Ovary (tissue), 10 donors: ENCODE measurements at places on chromosomes 11 and 22.

GRCh38 chr11:119605137-119605665 is 123.8 kb downstream of the NECTIN1 start:
- DNase-seq = no peak

GRCh38 chr11:126951465-126951864 is 49.1 kb downstream of the KIRREL3 start:
- no peak for DNase-seq

- no peak for DNase-seq
These were observed 22.6 kb downstream of the EXPH5 start for GRCh38 chr11:108571001-108571400.

GRCh38 chr11:40867991-40868632 is 591.3 kb downstream of the LRRC4C start:
- DNase-seq = no peak

GRCh38 chr11:8110396-8110795 is 29.4 kb downstream of the TUB start:
- DNase-seq = no peak

GRCh38 chr11:111091321-111091938 is 154.1 kb upstream of the POU2AF2 start:
- DNase-seq = no peak

GRCh38 chr11:64173616-64174355 is 7.9 kb upstream of the MACROD1 start:
- no peak for DNase-seq

GRCh38 chr11:124080327-124081001 is 34.8 kb upstream of the VWA5A start:
- DNase-seq = no peak

GRCh38 chr22:17647991-17648390 is 9.4 kb downstream of the BCL2L13 start:
- no peak for DNase-seq

GRCh38 chr11:118206391-118207031 is 18.3 kb downstream of the JAML start:
- DNase-seq = no peak

- DNase-seq = peak; percentile 7
These were observed 104.6 kb upstream of the FGF3 start for GRCh38 chr11:69923641-69924307.

GRCh38 chr11:27592098-27592780 is 85.7 kb upstream of the LIN7C start:
- DNase-seq = no peak

- DNase-seq = no peak
These were observed 366.9 kb downstream of the BRD1 start for GRCh38 chr22:49460592-49461281.
